ENCODE measurements at places on chromosomes 5 and 9. TPM values are rescaled to one million over a fixed set of nuclear protein-coding genes. Genes with fewer than 3 reads are reported as not detected.

- no peaks in the 10 kb centered on the region for H3K27me3 ChIP-seq
- H3K27ac ChIP-seq = no peak overlapping the region
- H3K36me3 ChIP-seq = no peaks in the 10 kb centered on the region
- no peaks in the 10 kb centered on the region for H3K4me1 ChIP-seq
- peak; percentile 23 for DNase-seq
Measured at GRCh38 chr9:121675969-121676822, 24.8 kb downstream of the DAB2IP start.

HABP4 gene
- 11.7 TPM for total RNA-seq

PPP6C gene
- total RNA-seq = 42.1 TPM

GRCh38 chr5:61020415-61020814, 75.4 kb downstream of the NDUFAF2 start:
- DNase-seq = no peak
- H3K4me1 ChIP-seq = peaks cover 9% of the 10 kb centered on the region
- no peak overlapping the region for H3K27ac ChIP-seq
- H3K36me3 ChIP-seq = no peaks in the 10 kb centered on the region
- H3K4me3 ChIP-seq = no peak overlapping the region

DNA sequence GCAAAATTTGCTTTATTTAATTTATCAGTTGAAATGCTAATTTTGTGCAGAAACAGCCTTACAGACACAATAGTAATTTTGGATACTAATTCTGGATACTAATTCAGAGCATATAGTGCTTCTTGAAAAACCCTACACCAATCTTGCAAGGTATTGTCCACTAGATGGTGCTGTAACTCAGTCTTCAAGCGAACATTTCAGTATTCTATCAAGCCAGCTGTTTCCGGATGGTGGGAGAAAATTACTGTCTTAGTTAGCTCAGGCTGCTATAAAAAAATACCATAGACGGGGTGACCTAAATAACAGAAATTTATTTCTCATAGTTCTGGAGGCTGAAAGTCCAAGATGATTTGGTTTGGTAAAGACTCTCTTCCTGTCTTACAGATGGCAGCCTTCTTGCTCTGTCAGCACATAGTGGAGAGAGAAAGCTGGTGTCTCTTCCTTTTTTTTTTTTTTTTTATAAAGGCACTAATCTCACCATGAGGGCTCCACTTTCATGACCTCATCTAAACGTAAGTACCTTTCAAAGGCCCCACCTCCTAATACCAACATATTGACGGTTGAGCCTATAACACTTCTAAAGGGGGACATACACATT, 1306.5 kb upstream of the CDH9 start:
- no peak overlapping the region for H3K4me3 ChIP-seq
- no peaks in the 10 kb centered on the region for H3K4me1 ChIP-seq
- no peaks in the 10 kb centered on the region for H3K27me3 ChIP-seq
- no peaks in the 10 kb centered on the region for H3K36me3 ChIP-seq

GRCh38 chr9:105444130-105444529, 3.7 kb upstream of the FSD1L start:
- no peak overlapping the region for H3K4me3 ChIP-seq

SCAMP1 gene
- 30.7 TPM for total RNA-seq

ARHGEF37 gene
- total RNA-seq = 7.1 TPM

DNA sequence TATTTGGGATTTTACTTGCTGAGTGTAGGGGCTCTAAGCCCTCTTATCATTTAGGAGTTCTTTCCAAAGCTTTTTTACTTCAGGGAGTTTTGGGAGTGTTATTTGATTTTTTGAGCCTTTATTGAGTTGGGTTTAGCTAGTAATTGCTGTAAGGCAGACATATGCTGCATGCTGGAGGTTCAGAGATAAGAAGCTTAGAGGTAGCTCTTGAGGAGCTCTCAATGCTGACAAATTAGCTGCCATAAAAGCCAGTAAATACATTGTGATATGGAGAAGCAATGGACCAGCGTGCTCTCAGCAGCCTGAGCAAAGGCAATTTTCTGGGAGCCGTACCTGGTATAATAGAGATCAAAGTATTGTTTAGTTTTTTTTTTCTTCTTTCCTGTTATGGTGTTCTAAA, 11.6 kb downstream of the ARHGEF28 start:
- peak overlapping the region; percentile 97 for H3K27ac ChIP-seq
- no peak overlapping the region for H3K4me3 ChIP-seq
- peak; percentile 63 for DNase-seq
- H3K27me3 ChIP-seq = no peaks in the 10 kb centered on the region
- H3K4me1 ChIP-seq = peaks cover 73% of the 10 kb centered on the region
- H3K36me3 ChIP-seq = peaks cover 3% of the 10 kb centered on the region

DNA sequence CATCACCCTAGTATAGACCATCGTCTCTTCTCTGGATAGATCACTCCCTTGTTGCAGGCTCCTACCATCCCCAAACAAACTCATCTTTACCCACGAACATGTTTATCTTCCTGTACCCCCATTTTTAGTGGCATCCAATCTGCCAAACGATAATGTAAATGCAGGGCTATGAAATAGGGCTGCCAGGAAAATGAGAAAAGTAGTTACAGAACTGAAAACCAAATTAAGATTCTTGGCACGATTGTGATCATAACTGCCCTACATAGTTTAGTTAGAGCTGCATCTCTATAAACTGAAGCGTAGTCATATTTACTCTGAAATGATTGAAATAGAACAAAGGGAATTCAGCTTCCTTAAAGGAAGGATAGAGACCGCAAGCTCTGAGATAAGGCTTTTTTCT, 26.1 kb downstream of the ABITRAM start:
- no peak overlapping the region for H3K27ac ChIP-seq
- H3K36me3 ChIP-seq = peaks cover 4% of the 10 kb centered on the region
- H3K27me3 ChIP-seq = no peaks in the 10 kb centered on the region
- H3K4me1 ChIP-seq = no peaks in the 10 kb centered on the region
- H3K4me3 ChIP-seq = no peak overlapping the region

DNA sequence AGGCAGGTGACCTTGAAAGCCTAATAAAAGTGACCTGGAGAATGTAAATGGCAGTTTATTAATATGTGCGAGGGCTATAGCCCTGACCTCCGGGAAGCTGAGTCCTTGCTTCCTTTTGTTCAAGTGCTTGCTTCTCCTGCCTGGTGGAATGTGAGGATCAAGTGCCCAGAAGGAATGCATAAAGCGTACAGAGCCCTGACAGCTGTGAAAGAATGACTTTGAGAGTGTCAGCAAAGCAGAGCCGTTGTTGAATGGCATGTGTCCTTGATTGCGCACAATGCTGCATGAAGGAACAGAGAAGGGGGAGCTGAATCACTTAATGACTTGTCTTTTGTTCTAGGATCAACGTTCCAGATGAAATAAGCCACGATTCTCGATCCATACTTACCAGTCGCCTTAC, 133.0 kb downstream of the SLF1 start:
- DNase-seq = no peak
- no peak overlapping the region for H3K27ac ChIP-seq
- peaks cover 6% of the 10 kb centered on the region for H3K4me1 ChIP-seq
- no peaks in the 10 kb centered on the region for H3K36me3 ChIP-seq

- H3K36me3 ChIP-seq = no peaks in the 10 kb centered on the region
- H3K27ac ChIP-seq = no peak overlapping the region
- DNase-seq = no peak
- H3K4me3 ChIP-seq = no peak overlapping the region
- peaks cover 11% of the 10 kb centered on the region for H3K27me3 ChIP-seq
Measured at GRCh38 chr9:132996526-132996925, 18.0 kb downstream of the GFI1B start.

DNA sequence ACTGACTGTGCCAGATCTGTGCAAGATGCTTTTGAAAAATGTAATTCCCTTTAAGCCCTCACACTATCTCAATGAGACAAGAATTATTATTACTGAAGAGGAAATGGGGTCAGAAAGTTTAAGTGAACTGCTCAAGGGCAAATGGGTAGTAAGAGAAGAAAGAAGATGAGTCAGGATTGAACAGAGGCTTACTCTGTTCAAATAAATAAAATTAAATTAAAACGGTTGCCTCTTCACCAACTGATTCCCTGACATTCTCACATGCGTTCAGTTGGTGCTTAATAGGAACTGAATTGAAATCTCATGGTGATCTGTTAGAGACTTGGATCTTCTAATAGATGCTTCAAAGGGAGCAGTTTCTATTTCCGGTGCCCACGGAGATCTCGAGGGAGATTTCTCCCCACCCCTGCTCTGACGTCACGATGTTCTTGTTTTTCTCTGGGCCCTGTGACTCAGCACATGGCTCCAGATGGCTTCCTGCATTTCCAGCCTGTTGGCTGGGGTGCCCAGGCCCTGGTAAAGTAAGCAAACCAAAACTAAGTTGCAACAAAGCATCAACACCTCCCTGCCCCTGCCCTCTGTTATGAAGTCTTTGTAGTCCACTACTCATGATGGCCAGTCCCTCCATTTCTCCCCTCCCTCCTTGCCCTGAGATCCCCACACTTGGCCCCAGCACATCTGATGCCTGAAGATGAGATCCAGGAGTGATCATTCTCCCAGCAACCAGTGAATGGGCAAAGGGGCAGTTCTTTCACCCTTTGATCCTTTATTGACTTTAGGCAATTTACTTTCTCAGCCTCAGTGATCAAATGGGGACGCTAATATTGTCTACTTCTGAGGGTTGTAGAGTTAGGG, 106.1 kb upstream of the CPEB4 start:
- no peak overlapping the region for H3K4me3 ChIP-seq
- no peaks in the 10 kb centered on the region for H3K36me3 ChIP-seq
- peaks cover 34% of the 10 kb centered on the region for H3K4me1 ChIP-seq
- DNase-seq = peak; percentile 94

TMEM171 gene
- total RNA-seq = 5.0 TPM

IL13 gene
- not detected for total RNA-seq

- no peak for DNase-seq
- no peaks in the 10 kb centered on the region for H3K36me3 ChIP-seq
- H3K4me1 ChIP-seq = no peaks in the 10 kb centered on the region
- no peak overlapping the region for H3K27ac ChIP-seq
Measured at GRCh38 chr5:117652036-117652957, 1077.7 kb upstream of the SEMA6A start.

LCP2 gene
- not detected for total RNA-seq

PROB1 gene
- total RNA-seq = 1.9 TPM

- peaks cover 6% of the 10 kb centered on the region for H3K4me1 ChIP-seq
- peaks cover 100% of the 10 kb centered on the region for H3K27me3 ChIP-seq
- H3K4me3 ChIP-seq = no peak overlapping the region
Measured at GRCh38 chr5:88666761-88667495, 216.1 kb downstream of the MEF2C start.

DNA sequence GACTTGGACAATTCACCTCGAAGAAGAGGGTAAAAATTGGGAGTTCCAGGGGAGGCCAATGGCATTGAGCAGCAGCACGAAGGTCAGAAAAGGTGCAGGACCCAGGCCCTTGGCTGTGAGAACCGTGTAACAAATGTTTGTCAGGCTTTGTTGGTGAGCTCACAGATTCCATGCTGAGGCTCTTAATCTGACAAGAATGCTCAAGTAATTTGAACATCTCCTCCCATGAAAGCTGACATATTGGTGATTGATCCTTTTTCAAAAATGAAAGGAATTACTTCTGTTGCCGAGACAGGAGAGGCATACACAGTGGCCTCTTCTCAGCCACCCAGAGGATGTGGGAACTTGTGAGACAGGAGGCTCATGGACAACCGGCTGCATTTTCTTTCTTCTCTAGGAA, 11.6 kb downstream of the RAI14 start:
- H3K4me3 ChIP-seq = no peak overlapping the region
- DNase-seq = no peak
- peaks cover 8% of the 10 kb centered on the region for H3K36me3 ChIP-seq

DNA sequence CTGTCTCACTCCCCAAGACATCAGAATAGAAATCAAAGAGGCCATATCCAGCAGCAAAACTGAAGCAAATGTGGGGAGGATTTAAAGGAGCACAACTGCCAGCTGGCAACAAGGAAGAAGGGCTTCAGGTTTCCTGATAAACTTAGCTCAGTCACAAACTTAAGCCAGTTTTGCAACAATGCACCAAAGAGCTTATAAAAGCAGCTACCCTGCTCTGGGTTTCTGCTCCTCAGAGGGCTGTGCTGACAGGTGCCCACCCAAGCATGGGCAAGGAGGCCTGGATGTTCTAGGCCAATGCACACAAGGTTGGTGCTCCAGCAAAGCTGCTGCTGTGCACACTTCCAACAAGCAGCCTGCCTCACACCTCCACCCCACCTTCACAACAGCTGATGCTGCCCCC, 132.9 kb downstream of the SIL1 start:
- H3K27me3 ChIP-seq = no peaks in the 10 kb centered on the region
- DNase-seq = no peak
- peaks cover 14% of the 10 kb centered on the region for H3K4me1 ChIP-seq
- H3K27ac ChIP-seq = no peak overlapping the region

GRCh38 chr9:93010056-93010455, 48.4 kb upstream of the SUSD3 start:
- H3K27ac ChIP-seq = no peak overlapping the region
- H3K36me3 ChIP-seq = no peaks in the 10 kb centered on the region
- DNase-seq = no peak
- H3K4me1 ChIP-seq = no peaks in the 10 kb centered on the region
- H3K4me3 ChIP-seq = no peak overlapping the region

GRCh38 chr5:175813943-175814630, 57.3 kb upstream of the CPLX2 start:
- DNase-seq = no peak
- no peaks in the 10 kb centered on the region for H3K27me3 ChIP-seq
- H3K36me3 ChIP-seq = no peaks in the 10 kb centered on the region

- H3K4me1 ChIP-seq = peaks cover 8% of the 10 kb centered on the region
- DNase-seq = no peak
- no peaks in the 10 kb centered on the region for H3K27me3 ChIP-seq
- H3K4me3 ChIP-seq = no peak overlapping the region
- H3K27ac ChIP-seq = no peak overlapping the region
Measured at GRCh38 chr5:14487897-14488570, 93.6 kb upstream of the OTULINL start.

DNA sequence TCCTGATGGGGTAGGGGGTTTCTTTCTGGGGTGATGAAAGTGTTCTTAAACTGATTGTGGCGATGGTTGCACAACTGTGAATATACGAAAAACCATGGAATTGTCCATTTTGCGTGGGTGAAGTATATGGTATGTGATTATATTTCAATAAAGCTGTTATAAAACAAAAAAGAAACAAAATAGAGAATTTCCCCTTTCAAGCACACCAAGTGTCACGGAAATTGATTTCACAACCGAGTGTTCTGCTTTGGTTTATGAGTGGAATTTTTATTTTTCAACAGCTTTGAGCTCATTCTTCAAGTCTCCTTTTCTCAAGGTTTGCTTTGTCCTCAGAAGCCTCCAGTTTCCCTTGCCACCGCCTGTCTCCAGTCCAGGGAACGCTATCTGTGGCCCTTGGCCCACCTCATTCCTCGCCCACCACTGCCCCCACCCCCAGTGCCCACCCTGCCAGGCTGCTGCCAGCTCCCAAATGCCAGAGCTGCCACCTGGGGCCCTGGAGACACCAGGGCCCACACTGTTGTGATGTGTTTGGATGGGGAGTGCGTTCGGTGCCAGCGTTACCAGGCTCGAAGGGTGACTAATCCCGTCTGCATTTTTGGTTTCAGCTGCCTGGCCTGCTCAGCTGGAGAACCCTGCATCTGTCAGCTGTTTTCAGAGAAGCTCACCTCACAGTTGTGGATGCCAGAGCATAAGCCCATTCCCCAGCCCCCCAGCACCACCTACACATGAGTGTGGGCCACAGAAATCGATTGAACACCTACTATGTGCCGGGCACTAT, 30.4 kb downstream of the DUSP1 start:
- H3K27ac ChIP-seq = no peak overlapping the region
- DNase-seq = no peak
- H3K36me3 ChIP-seq = no peaks in the 10 kb centered on the region
- H3K4me3 ChIP-seq = no peak overlapping the region
- no peaks in the 10 kb centered on the region for H3K27me3 ChIP-seq
- H3K4me1 ChIP-seq = peaks cover 2% of the 10 kb centered on the region

CATSPER3 gene
- 0.71 TPM for total RNA-seq

IFNK gene
- total RNA-seq = not detected

Measured in endothelial cell of umbilical vein (primary cell).